NCI-H2029 (cell line): ENCODE measurements at places on chromosomes 2 and 18.
A peak's percentile ranks its signal among the peaks of the same experiment; 100 is the strongest.

- no peak for DNase-seq
Measured at GRCh38 chr2:11500702-11501303, 33.0 kb upstream of the GREB1 start.

DNA sequence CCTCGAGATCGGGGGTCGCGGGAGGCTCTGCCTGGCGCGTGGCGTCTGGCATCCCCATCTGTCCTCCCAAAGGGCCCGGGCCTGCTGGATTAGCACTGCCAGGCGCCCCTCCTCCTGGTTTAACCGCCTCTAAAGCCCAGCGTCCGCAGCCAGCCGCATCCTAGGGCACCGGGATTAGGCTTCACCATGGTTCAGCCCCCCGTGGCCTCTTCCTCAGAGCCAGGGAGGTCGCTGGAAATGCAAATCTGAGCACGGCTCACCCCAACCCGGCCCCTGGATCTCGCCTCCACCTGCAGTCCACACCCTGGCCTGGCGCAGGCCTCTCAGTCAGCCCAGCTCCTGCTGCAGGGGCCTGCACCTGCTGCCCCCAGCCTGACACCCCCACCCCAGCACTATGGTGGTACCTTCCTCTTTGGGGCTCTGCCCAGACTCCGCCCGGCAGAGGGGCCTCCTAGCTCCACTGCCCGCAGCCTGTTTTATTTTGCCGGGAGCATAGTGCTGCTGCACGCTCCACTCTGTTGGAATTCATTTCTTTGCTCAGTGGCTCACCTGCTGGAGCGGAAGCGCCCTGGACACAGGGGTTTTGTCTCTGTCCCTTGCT is 13.2 kb downstream of the PRELID3A start:
- no peak for DNase-seq

DNA sequence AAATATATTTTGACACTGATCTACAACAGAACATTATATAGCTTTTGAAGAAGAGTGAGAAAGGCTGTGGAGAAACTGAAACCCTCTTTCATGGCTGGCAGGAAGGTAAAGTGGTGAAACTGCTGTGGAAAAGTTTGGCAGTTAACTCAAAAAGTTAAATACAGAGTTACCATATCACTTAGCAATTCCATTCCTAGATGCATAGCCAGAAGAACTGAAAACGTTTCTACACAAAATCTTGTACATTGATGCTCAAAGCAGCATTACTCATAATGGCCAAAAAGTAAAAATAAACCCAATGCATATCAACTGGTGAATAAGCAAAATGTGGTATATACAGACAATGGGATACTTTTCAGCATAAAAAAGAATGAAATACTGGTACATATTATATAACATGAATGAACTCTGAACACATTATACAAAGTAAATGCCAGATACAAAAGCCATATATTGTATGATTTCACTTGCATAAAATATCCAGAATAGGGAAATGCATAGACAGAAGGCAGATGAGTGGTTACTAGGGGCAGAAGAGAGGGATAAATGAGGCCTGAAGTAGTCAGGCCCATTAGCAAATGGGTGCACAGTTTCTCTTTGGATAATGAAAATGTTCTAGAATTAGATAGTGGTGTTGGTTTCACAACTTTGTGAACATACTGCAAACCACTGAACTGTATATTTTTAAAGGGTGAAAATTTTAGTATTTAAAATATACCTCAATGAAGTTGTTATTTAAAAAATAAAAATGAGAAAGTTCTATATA is 114.3 kb downstream of the DYM start:
- no peak for DNase-seq

- no peak for DNase-seq
Measured at GRCh38 chr2:74399785-74400184, 19.7 kb upstream of the DCTN1 start.

DNA sequence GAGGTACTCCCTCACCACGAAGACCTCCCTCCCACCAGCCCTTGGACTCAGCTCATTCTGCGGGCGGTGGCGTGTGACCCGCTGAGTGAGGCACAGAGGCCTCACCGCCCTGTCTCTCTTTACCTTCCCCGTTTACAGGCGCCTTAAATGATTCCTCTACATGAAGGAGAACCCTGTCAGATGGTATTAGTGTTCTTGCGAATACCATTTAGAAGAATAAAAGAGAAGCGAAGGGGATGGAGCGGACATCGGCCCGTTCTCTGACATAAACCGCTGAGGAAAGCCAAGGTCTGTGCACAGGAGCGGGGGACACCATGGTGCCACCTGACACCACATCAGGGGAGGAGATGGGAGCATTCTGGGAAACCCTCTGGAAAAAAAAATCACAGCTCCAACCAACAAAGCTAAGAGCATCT is 179.8 kb downstream of the HDAC4 start:
- no peak for DNase-seq

GRCh38 chr2:113672326-113672932 is 45.4 kb downstream of the RABL2A start:
- no peak for DNase-seq

DNA sequence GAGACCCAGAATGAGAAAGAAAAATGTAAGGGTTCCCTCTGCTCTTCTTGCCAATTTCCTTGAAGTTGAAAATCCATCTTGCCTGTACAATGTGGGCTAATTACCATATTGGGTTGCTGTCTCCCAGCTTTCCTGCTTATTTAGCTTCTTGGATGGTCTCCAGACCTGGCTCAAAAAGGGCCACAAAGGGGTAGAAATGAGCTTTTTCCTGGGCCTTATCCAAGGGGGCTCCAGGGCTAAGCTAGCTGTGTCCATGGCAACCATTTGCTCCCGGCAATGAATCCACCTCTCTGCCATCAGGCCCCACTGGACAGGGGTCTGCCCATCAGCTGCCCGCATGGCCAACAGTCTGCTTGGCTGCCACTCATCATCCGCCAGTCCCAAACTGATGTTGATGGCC is 85.0 kb downstream of the BOD1L2 start:
- no peak for DNase-seq

GRCh38 chr2:174662859-174663258 is 65.3 kb upstream of the WIPF1 start:
- no peak for DNase-seq

DNA sequence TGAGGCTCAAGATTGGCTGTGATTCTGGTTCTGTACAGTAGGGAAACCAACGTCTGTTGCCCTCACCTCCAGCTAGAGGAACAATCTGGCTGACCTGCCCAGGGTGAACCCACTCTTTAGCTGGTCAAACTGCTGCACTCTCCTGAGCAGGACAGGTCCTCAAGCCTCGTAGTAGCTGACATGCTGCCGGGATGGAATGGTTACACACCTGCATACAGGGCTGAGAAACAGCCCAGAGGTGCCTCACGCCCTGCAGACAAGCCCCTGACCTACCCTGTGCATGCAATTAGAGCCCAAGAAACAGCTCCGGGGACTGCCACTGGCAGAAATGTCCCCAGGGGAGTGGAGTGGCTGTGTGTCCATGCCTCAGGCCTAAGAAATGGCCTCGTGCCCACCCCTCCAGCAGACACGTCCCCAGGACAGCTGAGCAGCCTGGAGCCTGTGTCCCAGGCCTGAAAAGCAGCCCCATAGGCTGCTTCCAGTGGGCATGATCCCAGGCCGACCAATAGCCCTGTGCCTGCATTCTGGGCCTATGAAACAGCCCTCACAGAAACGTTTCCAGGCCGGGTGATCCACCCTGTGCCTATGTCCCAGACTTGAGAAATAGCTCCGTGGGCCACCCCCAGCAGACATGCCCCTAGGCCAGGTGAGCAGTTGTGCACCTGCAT is 25.4 kb downstream of the BOLL start:
- DNase-seq, result no peak

- no peak for DNase-seq
Measured at GRCh38 chr2:241530571-241530970, 22.2 kb upstream of the STK25 start.

- no peak for DNase-seq
Measured at GRCh38 chr2:200600549-200601225, 14.9 kb downstream of the AOX1 start.

GRCh38 chr2:236949089-236949905 is 136.4 kb upstream of the COPS8 start:
- no peak for DNase-seq

DNA sequence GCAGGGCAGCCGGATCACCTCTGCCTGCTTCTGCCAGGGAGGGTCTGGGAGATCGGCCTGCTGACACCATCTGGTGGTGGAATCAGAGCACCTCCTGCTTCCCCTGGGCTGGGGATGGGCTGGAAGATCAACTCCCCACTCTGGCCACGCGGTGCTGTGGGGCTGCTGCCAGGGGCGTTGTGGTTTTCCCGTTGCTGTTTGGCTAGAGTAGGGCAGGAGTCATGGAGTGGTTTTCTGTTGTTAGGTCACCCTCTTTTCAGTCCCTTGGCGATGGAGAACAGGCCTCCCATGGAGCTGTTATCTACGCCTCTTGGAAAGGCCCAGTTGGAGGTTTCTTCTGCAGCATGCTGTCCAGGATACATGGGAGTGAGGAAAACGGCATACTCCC is 15.2 kb downstream of the BCL2L11 start:
- peak; percentile 28 for DNase-seq

- DNase-seq, result no peak
Measured at GRCh38 chr2:23524261-23524706, 139.3 kb downstream of the KLHL29 start.

DNA sequence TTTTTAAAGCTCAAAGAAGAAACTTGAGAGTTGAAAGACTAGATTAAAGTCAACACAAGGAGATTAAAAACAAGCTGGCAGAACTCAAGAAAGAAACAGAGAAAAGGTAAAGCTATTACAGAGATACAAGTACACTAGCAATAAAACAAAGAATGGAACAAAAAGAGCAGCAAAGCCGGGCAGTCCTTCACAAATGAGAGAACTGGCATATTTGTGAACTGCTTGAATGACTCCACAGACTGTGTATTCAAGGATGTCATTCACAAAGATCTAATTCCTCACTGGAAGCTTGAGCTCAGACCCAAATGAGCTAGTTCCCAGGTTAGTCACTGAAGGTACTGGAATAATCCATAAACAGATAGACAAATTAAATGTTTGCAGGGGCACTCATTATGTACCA is 318.0 kb downstream of the MYCN start:
- DNase-seq, result no peak
